ENCODE measurements at places on chromosomes 6 and 20.

DNA sequence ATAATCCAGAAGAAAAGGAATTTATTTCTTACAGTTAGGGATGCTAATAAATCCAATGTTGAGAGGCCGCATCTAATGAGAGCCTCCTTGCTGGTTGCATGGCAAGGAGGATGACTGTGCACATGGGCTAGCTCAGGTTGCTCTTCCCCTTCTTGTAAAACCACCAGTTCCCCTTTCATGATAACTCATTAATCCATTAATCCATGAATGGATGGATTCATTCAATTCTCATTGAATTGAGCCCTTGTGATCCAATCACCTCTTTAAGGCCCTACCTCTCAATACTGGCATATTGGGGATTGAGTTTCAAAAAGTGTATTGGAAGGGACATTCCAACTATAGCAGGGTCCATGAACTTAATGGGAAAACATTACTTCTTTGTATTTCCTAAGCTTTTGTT lies 149.5 kb downstream of the BMP2 start:
- DNase-seq = no peak
- no peaks in the 10 kb centered on the region for H3K27me3 ChIP-seq
- no peak overlapping the region for H3K4me3 ChIP-seq
- no peak overlapping the region for H3K27ac ChIP-seq
- H3K4me1 ChIP-seq = no peaks in the 10 kb centered on the region
- no peaks in the 10 kb centered on the region for H3K36me3 ChIP-seq

GRCh38 chr6:9515633-9516606 lies 899.0 kb downstream of the TFAP2A start:
- no peaks in the 10 kb centered on the region for H3K36me3 ChIP-seq
- no peaks in the 10 kb centered on the region for H3K27me3 ChIP-seq
- H3K4me1 ChIP-seq = no peaks in the 10 kb centered on the region

DNA sequence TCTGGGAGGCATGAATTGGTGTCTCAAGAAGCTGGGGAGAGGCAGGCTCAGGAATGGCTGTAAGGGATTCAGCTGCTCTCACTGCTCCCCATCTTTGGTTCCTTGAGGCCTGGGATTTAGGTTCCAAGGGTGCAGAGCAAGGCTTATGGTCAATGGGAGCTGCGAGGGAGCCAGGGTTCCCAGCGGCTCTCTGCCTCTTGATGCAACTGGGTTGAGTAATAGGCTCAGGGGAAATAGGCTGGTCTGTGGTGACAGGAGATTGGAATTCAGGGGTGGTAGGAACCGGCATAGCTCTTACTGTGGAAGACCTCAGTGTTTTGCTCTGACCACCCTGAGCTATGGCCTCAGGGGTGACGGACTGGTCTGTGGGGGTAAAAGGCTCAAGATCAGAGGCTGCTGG lies 13.0 kb upstream of the NRM start:
- no peak overlapping the region for H3K4me3 ChIP-seq
- H3K27ac ChIP-seq = no peak overlapping the region
- DNase-seq = no peak
- H3K36me3 ChIP-seq = peaks cover 66% of the 10 kb centered on the region

DNA sequence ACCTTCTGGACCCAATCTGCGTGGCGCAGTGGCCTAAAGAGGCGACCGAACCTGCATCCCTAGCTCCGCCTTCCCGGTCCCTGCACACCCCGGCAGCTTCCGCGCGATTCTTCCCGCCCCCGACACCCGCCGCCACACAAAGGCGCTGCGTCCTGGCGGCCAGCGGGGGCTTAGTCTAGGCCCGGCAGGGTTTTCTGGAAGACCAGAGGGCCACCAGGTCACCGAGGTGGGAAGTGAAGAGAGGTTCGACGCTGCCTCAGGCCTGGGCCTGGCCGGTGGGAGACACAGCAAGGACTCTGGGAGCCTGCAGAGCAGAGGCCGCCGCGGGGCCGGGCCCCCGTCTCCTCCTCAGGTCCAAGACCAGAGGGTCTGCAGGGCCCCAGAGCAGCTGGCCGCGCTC lies 154.9 kb downstream of the OR2B2 start:
- no peak overlapping the region for H3K27ac ChIP-seq
- H3K4me1 ChIP-seq = peaks cover 9% of the 10 kb centered on the region
- H3K36me3 ChIP-seq = no peaks in the 10 kb centered on the region
- no peak overlapping the region for H3K4me3 ChIP-seq
- DNase-seq = no peak
- H3K27me3 ChIP-seq = peaks cover 60% of the 10 kb centered on the region

DNA sequence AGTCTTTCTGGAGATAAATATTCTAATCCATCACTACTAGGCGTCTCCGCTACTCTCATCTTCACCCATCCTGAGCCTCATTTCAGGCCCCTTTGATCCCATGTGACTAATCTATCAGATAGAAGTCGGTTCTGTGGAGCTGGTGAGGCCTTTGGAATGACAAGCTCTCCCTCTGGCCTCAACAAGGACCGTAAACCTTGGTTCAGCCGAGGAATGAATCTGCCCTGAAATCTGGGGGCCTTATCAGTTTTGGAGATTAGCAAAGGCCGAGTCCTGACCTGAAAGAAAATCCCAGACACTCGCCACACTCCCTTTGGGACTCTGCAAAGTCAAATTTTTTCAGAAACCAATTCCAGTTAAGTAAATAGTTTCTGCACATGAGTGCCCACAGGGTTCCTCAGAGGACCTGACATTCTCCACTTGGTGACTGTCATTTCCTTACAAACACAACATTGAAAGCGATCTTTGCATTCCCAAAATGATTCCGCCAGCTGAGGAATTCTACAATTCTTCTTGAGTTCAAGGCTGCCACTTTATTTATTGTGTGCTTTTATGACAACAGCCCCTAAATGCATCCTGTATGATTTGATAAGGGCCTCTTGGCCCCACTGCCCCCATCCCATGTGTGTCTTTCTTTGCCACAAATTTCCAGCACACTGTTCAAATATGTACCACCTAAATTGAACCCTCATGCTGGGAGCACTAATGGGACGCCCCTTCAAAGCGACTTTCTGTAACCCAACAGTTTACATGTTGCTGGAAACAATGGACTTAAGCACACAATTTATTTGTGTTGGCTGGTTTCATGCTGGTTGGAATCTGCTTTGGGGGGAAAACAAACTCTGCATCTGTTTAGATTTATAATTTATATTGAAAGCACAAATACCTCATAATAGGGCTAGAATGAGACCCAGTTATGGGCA lies 10.0 kb upstream of the RIPOR3 start:
- H3K27me3 ChIP-seq = no peaks in the 10 kb centered on the region
- H3K4me1 ChIP-seq = no peaks in the 10 kb centered on the region
- H3K4me3 ChIP-seq = no peak overlapping the region
- no peak for DNase-seq
- H3K36me3 ChIP-seq = no peaks in the 10 kb centered on the region

DNA sequence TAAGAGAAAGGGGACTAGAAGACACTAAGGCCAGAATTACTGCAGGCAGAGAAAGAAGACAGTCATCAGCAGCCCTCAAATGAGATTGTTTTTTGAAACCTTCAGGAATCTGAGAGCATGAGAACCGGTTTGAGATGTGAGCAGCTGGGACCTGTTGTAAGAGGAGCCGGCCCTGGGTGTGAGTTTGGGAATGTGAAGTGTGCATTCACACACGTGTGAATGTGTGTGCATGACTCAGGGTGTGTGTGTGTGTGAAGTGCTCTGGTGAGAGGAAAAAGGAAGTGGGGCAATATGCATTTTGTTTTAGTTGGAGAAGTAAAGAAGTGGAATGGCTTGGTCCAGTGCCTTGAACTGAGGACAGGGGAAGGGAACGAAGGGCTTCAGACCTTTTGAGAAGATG lies 4.3 kb downstream of the SCUBE3 start:
- no peak overlapping the region for H3K4me3 ChIP-seq
- H3K27me3 ChIP-seq = peaks cover 31% of the 10 kb centered on the region
- peak overlapping the region; percentile 21 for H3K27ac ChIP-seq
- no peaks in the 10 kb centered on the region for H3K36me3 ChIP-seq
- H3K4me1 ChIP-seq = peaks cover 36% of the 10 kb centered on the region
- no peak for DNase-seq

- no peaks in the 10 kb centered on the region for H3K4me1 ChIP-seq
- H3K27ac ChIP-seq = no peak overlapping the region
- no peak overlapping the region for H3K4me3 ChIP-seq
- no peaks in the 10 kb centered on the region for H3K27me3 ChIP-seq
- DNase-seq = peak; percentile 41
- no peaks in the 10 kb centered on the region for H3K36me3 ChIP-seq
Measured at GRCh38 chr6:166318649-166319600, 10.7 kb upstream of the PRR18 start.

DNA sequence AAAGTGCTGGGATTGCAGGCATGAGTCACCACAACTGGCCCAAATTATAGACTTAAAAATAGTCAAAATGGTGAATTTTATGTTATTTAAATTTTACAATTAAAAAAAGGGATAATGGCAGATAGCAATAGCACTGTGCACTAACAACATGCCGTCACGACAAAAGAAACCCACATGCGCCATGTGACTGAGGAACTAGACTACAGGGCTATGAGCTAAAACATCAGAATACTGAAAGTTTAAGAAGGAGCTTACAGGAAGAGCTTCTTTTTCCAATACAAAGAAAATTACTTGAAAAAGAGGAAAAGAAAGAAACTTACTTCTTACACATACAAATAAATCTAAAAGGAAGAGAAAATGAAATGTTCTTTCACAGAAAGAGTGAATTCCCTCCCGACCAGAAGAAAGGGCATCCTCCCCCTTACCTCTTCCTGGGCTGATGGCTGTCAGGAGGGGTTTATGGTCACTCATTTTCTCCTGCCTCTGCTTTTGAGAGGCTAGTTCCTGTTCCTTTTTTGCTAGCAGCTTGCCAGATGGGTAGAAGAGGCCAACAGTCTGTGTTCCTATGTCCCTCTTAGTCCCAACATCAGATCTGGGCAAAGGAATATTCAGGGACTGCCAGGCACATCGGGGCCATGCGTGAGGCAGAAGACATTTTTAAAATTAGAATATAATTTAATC lies 54.5 kb downstream of the DZANK1 start:
- no peaks in the 10 kb centered on the region for H3K4me1 ChIP-seq
- H3K27ac ChIP-seq = no peak overlapping the region
- DNase-seq = no peak
- H3K27me3 ChIP-seq = no peaks in the 10 kb centered on the region

DNA sequence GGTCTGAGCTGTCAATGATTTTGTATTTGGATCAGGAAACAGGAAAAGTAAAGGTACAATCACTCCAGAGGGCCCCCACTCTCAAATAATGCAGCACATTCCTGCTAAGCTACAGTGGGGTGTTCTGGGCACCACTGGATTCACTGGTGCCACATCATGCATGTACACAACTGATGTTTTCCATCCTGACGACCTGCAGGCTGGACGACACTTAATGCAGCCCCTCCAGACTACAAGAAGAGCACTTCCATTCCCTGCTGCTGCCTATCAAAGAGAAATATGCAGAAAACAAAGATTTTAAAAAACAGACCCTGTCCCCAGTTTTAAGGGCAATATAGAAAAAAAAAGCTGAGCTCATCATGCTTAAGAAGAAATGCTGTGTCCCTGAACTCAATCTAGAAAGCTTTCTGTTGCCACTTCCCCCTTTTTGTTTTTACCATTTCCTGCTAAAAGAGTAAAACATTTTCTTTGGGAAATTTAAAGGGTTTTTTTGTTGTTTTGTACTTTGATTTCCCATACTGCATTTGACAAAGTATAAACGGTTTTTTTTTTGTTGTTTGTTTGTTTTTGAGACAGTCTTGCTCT lies 35.5 kb downstream of the ABHD12 start:
- no peaks in the 10 kb centered on the region for H3K36me3 ChIP-seq
- no peak overlapping the region for H3K4me3 ChIP-seq
- H3K4me1 ChIP-seq = peaks cover 10% of the 10 kb centered on the region
- no peak overlapping the region for H3K27ac ChIP-seq
- no peaks in the 10 kb centered on the region for H3K27me3 ChIP-seq

DNA sequence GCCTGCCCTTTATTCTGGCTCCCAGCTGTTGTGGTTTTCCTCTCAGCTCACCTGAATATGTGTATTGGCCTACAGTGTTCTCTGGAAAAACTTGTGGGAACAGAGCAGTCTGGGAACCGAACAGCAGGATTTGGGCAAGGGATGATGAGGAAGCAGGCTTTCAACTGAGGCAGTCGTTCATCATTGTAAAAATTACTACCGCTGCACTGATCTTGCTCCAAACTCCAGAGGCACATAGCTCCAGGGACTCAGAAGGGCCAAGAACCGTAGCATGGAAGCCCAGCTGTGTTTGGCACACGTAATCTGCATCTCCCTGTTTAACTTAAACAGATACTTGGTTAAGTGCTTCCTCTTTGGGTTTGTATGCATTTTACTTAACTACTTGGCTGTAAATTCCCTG lies 48.3 kb upstream of the EEF1A1 start:
- DNase-seq = no peak
- H3K27me3 ChIP-seq = no peaks in the 10 kb centered on the region
- no peak overlapping the region for H3K27ac ChIP-seq
- peaks cover 7% of the 10 kb centered on the region for H3K4me1 ChIP-seq

DNA sequence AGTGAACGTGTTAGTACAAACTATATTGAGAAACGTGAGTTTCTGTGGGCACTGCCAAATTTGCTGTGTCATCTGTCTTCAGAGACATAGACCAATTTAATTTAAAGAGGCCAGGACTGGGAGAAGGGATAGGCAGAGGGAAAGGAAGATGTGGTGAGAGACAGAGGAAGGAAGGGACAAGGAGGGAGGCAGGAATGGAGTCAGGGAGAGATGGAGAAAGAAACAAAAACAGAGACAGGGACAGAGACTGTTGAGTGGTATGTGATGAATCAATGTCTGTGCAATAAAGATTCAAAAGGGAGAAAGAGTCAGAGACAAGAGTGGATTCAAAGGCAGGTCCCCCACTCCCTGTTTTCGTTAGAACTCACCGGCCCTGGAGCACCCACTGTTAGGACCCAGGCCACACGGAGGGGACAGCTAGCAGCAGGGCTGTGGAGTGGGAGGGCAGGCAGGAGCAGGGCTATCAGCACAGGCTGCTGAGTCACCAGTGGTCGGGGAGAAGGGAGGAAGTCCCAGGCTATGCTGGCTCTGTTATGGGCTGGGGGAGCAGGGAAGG lies 51.6 kb upstream of the CHD6 start:
- H3K27me3 ChIP-seq = peaks cover 4% of the 10 kb centered on the region
- H3K4me3 ChIP-seq = no peak overlapping the region
- H3K4me1 ChIP-seq = no peaks in the 10 kb centered on the region

DNA sequence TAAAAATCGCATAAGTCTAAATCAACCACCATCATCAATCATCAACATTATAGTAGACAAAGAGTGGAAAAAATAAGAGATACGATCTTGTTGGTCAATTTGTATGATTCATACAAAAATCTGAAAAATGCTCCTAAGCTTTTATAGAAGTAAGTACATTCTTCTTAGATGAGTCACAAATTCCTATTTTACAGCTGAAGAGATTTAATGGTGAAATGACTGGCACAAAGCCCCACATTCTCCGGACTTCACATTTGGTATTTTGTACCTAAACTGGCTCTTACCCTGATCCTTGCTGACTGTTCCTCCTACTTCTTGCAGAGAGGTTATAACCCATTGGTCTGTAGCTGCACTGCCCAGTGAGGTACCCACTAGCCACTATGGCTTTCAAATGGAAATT lies 29.9 kb upstream of the PREP start:
- no peak overlapping the region for H3K4me3 ChIP-seq
- no peak for DNase-seq
- H3K36me3 ChIP-seq = no peaks in the 10 kb centered on the region
- no peaks in the 10 kb centered on the region for H3K27me3 ChIP-seq
- H3K4me1 ChIP-seq = peaks cover 5% of the 10 kb centered on the region

- H3K27ac ChIP-seq = peak overlapping the region; percentile 63
- peaks cover 3% of the 10 kb centered on the region for H3K4me1 ChIP-seq
- no peak for DNase-seq
- peak overlapping the region; percentile 39 for H3K4me3 ChIP-seq
Measured at GRCh38 chr6:6915219-6915618, 192.5 kb upstream of the RREB1 start.
